KBM-7 (cell line): ENCODE measurements at places on chromosomes 16 and 17.
A peak's percentile ranks its signal among the peaks of the same experiment; 100 is the strongest.

GRCh38 chr17:50055426-50056216 lies at the start of gene ITGA3:
Gene ITGA3, plus strand, starts transcription at chr17:50056110. Its CDS starts 330 bp downstream, at chr17:50056440.
- DNase-seq, result peak; percentile 28

GRCh38 chr16:10552998-10553491 lies 27.4 kb downstream of the EMP2 start:
- DNase-seq, result peak; percentile 94

- no peak for DNase-seq
Observed at GRCh38 chr17:35548208-35548810, 10.8 kb upstream of the SLFN12L start.

GRCh38 chr17:77741109-77741508 lies 217.4 kb upstream of the TNRC6C start:
- DNase-seq, result peak; percentile 64

GRCh38 chr17:2051061-2051932 lies 3.6 kb upstream of the HIC1 start:
- no peak for DNase-seq

- no peak for DNase-seq
Observed at GRCh38 chr17:19728084-19728495, 11.7 kb upstream of the SLC47A2 start.

- DNase-seq, result no peak
Observed at GRCh38 chr17:79543531-79543930, 67.3 kb downstream of the RBFOX3 start.

DNA sequence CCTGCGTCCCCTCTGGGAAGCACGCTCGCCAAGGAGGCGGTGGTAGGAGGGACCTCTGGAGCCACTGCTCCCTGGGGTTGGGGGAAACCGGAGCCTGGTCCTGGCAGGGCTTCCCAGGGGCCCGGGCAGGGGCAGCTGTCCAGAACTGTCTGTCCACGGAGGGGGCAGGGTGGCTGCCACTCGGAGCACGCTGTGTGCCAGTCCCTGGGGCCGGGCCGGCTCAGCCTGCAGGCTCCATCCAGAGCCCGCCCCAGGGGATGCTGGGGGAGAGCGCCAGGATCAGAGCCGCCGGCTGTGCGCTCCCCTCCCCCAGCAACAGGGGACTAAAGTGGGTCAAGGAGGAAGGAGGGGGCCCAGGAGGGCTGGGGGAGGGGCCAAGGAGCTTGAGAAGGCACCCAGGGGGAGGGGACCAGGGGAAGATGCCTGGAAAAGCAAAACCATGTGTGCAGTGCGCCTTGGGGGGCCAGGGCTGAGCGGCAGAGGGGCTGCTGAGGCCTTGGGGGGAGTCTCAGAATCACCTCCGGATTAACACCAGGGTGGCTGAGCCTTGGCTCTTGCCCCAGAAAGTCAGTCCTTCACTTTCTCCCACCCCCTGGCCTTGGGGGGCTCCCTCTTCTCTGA lies 21.3 kb downstream of the ZNF423 start:
- no peak for DNase-seq

- no peak for DNase-seq
Observed at GRCh38 chr16:74725651-74726455, 25.2 kb upstream of the MLKL start.

DNA sequence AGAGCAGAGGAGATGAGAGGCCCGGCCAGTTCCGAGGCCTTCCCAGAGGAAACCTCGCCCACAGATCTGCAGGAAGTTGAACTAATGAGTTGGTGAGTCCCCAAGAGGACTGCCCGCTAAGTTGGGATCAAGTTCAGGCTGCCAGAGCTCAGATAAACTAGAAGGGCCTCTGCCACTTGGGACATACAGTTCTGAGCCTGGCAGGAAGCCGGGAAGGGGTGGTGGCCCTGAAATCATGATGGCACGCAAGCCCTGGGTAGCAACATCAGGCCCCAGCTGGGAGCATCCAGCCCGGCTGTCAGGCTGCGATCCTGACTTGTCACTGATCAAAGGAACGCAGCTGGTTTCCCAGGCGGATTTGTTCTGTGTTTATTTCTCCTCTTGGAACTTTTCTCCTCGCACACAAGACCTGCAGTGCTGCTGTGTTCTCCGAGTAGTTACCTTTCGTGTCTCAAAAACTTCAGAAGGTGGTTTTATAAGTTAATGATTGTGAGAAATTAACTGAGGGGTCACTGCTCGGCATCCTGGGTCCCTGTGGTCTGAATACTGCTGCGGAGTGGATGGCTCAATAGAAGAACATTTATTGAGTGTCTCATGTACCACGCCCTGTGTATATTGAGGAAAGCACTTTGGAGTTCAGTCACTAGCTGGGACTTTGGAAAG lies 8.0 kb upstream of the WFDC1 start:
- no peak for DNase-seq

- DNase-seq, result no peak
Observed at GRCh38 chr17:80277751-80278671, 17.4 kb downstream of the RNF213 start.

DNA sequence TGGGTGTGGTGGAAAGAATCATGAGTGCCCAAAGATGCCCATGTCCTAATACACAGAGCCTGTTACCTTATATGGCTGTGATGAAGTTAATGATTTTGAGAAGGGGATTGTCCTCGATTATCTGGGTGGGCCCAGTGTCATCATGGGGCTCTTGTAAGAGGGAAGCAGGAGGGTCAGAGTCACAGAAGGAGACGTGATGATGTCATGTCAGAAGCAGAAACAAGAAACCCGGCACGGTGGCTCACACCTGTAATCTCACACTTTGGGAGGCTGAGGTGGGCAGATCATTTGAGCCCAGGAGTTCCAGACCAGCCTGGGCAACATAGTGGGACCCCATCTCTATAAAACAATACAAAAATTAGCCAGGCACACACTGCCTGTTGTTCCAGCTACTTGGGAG lies 55.2 kb upstream of the MGAT5B start:
- no peak for DNase-seq

DNA sequence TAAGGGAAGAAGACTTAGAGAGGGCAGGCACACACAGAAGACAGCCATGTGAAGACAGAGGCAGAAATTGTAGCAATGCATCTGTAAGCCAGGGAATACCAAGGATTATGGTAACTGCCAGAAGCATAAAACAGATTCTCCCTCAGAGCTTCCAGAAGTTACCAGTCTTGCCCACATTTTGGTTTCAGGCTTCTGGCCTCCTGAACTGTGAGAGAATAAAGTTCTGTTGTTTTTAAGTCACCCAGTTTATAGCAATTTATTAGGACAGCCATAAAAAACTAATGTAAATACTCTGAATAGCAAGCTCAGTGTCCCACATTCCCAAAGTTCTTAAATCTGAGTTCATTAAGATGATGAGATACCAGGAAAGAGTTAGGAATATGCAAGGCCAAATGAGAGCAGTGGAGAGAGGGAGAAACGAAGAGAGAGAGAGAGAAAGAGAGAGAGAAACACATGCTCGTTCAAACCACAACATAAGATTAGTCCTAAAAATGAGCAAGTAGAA lies 123.4 kb downstream of the HS3ST3A1 start:
- DNase-seq, result no peak

- DNase-seq, result no peak
Observed at GRCh38 chr17:82043507-82043906, 6.0 kb upstream of the DCXR start.

- no peak for DNase-seq
Observed at GRCh38 chr16:74562117-74562516, 44.8 kb downstream of the GLG1 start.

DNA sequence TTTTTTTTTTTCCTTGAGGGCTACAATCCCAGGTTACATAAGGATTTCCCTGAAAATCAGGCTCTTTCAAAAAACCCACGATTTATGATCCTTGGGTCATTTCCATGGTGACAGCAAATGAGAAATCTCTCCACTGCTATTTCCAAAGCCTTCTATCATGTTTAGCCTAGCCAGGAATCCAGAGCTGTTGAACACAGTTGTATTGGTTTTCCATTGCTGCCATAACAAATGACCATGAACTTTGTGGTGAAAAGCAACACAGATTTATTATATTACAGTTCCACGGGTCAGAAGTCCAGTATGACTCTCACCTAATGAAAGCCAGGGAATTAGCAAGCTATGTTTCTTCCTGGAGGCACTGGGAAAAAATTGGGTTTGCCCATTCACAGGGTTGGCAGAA lies 106.6 kb downstream of the MAF start:
- no peak for DNase-seq

- no peak for DNase-seq
Observed at GRCh38 chr17:9009737-9010136, 11.6 kb upstream of the NTN1 start.

DNA sequence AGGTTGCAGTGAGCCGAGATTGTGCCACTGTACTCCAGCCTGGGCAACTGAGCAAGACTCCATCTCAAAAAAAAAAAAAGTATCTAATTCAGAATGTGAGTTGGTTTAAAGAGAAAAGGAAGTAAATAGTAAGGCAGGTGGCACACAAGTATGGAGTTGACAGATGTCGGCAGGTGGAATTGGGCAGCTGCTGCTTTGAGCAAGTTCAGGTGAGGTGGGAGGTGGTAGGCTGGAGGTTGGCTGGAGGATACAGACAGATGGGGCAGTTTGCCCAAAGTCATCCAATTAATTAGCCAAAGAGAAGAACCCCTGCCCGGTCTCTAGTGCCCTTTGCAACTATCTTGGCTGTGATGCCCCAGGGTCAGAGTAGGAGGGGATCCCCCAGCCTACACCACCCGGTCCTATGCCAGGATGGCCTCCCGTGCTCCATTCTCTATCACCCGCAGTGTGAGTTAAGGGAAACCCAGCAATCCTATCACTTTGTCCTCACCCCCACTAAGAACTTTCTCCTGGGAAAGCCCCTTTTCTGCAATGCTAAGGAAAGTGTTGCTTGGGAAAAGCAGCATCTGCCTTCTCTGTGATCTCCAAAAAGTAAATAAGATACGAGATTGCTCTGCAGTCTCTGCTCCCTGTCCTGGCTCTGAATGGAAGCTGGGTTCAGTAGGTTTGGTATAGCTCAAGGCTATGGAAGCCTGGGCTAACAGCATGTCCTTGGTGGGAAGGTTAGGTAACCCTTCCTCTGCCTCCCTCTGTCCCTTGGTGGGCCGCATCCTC lies 32.2 kb downstream of the SLC12A3 start:
- no peak for DNase-seq

DNA sequence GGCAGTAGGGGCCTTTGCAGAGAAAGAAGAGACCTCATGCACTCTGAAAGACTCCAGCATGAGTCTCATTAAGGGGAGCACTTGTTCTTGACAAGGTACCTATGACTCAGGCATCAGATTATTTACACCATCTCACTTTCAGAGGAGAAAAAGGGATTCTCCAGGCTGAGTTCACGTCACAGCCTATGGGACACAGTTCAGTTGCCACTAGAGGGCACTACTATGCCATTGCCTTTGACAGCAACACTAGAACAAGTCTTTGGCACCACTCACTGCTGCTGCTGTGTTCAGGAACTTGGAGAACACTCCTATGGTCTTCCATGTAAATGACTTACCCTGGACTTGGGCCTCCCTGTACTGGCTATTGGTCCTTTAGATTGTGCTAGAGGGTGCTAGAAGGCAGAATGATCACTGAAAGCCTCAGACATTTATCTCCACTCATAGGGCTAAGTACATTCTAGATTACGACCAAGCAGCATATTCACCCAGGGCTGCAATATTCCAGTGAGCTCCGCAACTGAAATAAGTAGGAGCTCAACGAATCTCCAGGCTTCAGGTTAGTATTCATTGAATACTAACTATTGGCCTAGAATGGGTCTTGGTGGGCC lies 225.1 kb upstream of the CA10 start:
- peak; percentile 48 for DNase-seq

DNA sequence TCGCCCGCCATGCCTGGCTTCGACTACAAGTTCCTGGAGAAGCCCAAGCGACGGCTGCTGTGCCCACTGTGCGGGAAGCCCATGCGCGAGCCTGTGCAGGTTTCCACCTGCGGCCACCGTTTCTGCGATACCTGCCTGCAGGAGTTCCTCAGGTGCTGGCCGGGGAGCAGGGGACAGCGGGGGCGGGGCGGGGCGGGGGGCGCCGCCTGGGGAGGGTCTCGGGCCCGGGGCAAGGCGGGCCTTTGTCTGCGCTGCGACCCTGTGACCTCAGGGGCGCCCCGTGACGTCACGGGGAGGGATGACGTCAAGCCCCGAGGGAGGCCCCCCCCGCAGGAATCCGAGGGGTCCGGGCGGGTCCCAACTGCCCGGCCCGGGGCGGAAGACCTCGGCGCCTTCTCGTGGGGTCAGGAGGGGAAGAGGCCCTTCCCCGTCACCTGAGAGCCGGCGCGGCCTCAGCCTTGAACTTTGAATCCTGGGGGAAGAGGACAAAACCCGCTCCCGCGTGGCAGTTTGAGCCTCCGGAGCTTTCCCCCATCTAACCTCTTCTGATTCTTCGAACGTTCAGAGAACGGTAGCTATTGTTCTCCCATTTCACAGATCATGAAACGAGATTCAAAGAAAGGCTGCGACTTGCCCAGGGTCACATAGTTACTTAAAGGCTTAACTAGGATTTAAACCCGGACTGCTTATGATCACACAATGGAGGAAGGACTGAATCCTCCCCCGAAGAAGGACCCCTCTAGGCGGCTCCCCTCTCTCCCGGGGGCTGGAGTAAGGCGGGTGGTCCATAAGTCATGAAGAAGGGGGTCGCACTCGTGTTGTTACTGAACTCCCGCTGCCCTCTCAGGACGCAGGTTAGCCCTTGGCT lies 527 bp downstream of the TRAF4 start:
- DNase-seq, result peak; percentile 52

GRCh38 chr17:17088541-17089525 lies 46.6 kb downstream of the MPRIP start:
- DNase-seq, result no peak

- DNase-seq, result peak; percentile 19
Observed at GRCh38 chr17:59512844-59513385, 52.5 kb upstream of the DHX40 start.

- DNase-seq, result no peak
Observed at GRCh38 chr17:10726196-10726595, 3.6 kb downstream of the TMEM220 start.

DNA sequence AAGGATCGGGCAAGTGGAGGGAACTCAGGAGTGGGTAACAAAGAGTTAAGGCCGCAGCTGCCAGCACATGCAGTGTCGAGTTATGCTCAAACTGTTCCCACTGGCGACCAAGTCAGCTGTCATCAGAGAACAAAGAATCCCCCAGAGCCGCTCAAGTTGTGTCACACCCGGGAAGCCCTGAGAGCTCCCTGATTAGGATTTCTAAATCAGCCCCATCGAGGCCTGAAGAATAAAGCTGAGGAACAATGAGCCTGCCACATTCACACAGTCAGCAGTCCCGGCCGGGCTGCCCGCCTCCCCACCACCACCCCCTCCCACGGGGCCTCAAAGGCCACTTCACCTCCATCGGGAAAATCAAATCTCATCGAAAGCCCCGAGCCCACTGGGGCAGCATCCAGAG lies 84.5 kb downstream of the SOX9 start:
- no peak for DNase-seq

- DNase-seq, result no peak
Observed at GRCh38 chr16:73506568-73507056, 458.7 kb upstream of the ZFHX3 start.

DNA sequence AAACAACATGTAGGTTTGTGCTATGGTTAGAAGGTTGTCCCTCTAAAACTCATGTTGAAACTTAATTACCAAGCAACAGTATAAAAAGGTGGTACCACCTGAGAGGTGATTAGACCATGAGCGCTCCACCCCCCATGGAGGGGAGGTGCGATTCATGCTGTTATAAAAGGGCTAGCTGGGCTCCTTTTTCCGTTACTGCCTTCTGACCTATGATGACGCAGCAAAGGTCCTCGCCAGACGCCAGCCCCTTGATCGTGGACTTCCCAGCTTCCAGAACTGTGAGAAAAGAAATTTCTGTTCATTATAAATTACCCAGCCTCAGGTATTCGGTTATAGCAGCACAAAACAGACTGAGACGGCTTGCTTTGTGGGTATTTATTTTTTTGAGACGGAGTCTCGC lies 167.8 kb downstream of the SNX29 start:
- DNase-seq, result no peak
